ENCODE measurements at places on chromosomes 5 and 9.

DNA sequence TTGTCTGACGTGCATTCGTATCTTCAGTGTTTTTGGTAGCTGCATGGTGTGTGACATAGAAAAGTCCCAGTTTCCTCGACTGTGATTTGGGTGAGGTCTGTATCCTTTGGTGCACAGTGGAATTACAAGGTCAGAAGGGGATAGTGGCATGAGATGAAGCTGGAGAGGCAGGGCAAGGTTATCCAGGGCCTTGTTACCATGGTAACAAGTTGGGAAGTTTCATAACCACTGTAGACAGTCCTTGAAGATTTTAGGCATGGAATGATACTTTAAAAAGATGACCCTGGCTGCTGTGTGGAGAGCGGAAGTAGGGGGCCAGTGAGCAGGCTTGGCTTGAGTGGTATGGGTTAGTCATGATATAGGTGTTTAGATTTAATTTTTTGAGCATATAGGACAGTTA, 11.9 kb downstream of the EHMT1 start:
- DNase-seq, result no peak

- DNase-seq, result no peak
Measured at GRCh38 chr5:84403773-84404172, 19.1 kb upstream of the EDIL3 start.

- no peak for DNase-seq
Measured at GRCh38 chr5:4116834-4117233, 521.2 kb downstream of the IRX1 start.

DNA sequence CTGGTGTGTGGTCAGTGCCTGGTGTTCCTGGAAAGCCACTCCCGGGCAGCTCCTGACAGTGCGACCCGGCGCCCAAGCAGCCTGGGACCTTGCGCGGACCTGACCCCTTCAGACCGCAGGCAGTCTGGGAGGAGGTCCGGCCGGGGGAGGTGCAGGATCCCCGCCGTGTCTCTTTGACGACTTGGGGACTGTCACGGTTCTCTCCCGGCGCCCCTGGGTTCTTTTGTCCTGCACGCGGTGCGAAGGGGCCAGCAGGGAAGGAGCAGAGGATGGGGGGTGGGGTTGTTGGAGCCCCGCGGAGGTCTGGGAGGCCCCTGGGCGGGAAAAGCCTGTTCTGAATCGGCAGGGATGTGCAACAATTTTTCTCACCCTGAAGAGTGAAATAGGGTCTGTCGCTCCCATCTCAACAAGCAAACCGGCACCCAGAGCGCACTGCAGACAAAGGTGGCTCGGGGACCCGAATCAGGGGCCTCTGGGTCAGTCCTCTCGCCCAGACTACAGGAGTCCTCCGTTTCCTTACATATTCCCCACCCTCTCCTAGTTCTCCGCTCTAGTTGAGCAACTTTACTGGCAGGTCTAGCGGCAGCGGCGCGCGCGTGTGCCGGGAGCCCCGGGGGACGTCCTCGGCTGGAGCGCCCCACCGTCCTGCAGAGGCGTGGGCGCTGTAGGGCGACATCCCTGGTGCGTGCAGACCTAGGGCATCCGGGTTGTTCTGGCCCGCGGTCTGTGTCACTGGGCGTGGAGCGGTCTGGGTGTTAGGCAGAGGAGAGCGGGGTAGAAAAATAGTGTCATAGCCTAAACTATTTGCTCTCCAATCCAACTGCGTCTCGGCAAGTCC, 1.2 kb downstream of the VCAN start:
- DNase-seq, result no peak

DNA sequence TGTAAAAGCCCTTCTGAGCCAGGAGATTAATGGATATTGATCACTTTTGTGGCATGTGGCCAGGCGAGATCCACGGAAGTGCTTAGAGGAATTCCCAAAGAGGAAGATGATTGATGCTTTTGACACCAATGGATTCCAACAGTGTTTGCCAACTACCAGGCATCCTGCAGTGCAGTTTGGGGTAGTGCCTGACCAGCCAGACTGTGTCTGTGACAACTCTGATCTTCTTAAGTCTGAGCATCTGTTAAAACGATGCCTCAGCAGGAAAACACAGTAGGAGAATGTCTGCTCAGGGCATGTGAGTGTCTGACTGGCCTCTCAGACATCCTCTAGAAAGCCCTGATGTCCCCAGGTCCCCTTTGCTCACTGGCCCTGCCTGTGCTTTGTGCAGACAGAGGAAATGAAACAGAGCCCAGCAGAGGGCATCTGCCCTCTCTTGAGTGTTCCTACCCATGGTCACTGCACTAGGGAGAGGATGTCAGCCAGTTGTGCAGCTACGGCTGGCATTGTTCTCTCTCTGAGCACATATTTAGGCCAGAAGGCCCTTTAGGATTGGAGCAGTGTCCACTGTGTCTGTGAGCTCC, 57.0 kb downstream of the TRPC7 start:
- no peak for DNase-seq

DNA sequence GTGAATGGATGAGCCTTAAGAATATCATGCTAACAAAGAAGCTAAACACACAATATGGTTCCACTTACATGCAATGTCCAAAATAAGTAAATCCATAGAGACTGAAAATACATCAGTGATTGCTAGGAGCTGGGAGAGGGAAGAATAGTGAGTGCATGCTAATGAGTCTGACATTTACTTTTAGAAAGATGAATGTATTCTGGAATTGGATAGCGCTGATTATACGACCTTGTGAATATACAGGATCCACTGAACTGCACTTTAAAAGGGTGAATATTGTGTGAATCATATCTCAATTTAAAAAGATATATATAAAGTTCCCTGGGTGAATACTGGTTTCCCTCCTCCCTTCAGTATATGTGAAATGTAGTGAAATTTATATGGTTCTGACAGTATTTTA, 46.2 kb downstream of the LOX start:
- DNase-seq, result no peak

- DNase-seq, result no peak
Measured at GRCh38 chr5:93572101-93572607, 8.9 kb downstream of the NR2F1-AS1 start.

DNA sequence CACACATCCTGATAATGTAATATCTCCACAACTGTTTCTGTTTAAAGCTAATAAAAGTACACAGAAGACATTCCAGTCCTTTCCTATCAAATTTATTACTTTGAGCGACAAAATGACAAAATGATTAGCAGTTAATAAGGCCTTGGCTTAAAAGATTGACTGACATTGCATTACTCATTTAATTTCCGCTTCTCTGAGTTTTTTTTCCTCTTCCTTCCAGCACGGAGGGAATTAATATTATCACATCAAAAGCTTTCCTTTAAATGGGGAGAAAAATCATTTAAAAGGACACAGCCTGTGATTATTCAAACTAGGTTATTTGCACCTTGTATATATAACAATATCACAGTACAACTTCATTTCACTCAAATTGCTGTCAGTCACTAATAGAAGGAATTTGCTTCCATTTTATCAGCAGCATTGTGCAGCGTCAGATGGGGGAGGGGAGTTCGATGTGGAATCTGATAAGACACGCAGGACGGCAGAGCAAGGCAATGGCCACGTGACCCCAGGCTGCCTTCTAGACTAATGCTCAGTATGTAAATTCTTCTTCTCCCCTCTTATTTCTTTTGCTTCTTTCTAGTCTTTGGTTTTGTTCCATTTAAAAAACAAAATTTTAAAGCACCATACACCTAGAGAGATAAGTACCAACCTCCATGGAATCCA, 400.5 kb downstream of the IRX1 start:
- DNase-seq, result no peak

- no peak for DNase-seq
Measured at GRCh38 chr5:111122398-111122797, 30.2 kb downstream of the WDR36 start.

- no peak for DNase-seq
Measured at GRCh38 chr5:32173267-32174010, 680 bp downstream of the GOLPH3 start.

DNA sequence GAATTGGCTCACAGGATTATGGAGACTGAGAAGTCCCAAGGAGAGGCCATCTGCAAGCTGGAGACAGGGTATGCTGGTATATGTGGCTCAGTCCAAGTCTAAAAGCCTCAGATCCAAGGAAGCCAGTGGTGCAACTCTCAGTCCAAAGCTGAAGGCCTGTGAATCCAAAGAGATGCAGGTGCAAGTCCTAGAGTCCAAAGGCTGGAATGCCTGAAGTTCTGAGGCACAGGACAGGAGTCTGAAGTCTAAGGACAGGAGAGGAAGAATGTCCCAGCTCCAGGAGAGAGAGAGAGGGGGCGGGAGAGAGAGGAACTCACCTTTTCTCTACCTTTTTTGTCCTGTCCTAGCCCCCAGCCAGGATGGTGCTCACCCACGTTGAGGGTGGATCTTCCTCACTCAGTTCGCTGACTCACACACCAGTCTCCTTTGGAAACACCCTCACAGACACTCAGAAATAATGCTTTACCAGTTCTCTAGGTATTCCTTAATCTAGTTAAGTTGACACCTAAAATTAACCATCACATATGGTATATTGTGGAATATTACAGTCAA, 49.6 kb downstream of the KCNN2 start:
- no peak for DNase-seq

DNA sequence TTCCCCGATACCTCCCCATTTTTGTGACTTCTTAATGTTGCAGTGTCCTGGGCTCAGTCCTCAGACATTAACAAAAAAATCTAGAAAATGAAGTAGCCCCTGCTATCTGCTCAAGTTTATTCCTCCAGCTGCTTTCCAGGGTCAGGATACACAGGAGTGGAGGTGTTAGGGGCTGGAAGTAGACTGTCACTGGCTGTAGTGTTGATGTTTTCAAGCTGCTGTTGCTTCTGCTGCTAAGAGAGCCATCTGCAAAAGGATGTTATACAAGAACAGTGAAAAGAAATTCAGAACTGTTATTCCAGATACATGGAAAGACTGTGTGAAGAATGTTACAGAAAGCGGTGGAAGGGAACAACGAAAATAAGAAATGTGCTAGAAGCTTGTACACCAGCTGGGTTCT, 10.7 kb downstream of the CD14 start:
- DNase-seq, result no peak

DNA sequence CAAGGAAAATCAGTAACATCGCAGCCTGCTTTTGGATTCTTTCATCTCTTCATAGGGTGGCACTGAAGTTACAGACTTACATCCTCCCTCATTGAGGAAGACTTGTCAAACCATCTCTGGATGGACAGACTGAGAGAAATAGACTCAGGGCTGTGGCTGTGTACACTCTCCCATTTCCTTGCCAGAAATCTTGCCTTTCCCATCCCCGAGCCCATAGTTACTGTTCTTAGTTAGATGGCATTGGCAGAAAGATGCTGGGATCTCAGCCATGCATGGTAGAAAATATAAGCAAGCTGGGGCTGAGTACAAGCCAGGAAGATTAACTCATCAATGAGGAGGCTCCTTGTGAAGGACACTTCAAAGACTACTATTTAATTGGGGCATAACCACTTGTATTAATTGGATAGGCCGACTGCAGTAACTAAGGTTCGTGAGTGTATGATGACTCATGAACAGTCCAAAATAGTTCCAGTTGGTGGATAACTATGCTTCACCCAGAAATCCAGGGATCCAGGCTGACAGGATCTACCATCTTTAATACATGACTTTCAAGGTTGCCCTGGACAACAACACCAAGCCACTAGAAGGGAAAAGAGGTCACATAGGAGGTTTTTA, 137.9 kb downstream of the TMEM38B start:
- DNase-seq, result no peak

DNA sequence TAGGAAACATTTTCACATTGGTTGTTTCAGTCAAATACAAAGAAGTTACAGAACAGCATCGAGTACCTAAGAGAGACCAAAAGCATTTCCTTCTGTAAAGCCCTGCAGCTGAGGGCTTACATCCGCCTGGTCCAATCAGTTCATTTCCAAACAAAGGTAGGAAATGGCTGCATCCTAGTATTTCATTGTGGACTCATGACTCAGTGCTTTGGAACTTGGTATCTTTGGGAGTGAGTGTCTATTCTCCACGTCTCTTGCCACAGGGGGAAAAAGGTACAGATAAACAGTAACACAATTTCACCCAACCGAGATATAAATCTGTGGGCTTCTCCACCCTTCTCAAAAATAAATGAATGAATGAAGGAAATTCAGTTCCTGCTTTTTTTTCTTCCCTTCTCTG, 75.4 kb downstream of the NFIB start:
- DNase-seq, result no peak

DNA sequence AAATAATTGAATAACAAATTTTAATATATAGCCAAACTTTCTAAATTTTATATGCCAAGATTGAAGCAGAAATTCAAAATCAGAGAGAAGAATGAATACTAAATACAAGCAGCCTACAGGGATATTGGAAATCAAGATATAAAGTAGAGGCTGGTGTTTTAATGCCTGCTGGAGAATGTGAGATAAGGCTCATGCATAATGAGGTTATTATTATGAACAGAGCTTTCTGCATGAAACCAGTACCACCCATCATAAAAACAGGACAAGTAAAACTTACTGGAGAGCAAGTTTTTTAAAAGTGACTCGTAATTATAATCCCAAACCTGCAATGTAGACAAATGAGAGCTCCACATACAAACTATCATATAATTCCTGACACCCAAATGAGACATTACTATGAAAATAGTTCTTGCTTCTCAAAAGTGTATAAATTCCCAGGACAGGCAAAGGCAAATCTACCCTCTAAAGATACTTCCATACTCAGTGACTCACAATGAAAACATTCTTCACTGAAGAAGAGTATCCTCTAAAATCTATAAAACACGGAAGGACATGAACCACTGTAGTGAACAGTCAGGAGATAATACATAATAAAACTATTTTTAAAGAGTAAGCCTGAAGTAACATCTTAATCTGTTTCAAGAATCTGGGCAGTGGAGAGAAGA, 532.0 kb upstream of the GRAMD2B start:
- DNase-seq, result no peak

DNA sequence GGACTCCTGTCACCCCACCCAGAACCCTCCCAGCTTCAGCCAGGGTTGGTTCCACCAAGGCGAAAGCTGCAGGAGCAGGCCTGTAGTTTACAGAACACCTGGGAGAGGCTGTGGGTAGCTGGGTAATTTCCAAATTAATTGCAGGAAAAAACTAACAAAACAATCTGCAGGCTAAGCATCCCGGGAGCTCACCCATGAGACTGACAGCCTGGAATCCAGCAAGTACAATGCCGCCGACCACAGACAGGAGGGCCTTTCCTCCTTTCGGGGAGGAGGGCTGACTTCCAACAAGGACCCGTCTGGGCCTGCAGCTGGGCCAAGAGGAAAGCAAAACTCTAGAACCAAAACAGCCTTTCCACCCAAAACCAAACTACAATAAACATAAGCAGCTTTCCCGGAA, 10.3 kb downstream of the FOXE1 start:
- DNase-seq, result no peak

- DNase-seq, result no peak
Measured at GRCh38 chr5:146041180-146041789, 64.1 kb downstream of the PLAC8L1 start.

DNA sequence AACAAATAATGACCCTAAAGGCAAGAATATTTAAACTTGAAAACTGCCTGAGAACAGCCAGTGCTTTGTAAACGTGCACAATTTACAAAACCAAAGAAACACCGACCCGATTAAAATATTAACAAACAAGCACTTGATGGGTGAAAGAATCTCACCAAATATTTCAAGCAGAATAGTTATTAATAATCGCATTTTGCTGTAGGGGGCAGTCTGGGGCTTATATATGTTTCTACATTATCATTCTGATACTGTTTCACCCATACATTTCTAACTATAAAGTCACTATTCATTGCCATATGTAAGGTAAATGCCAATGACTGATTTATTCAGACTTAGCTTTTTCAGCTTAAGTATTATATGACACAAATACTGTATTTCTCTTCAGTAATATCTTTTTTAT, 37.7 kb downstream of the UBAP2 start:
- DNase-seq, result no peak
